ENCODE measurements at places on chromosomes 4 and X.
A peak's percentile ranks its signal among the peaks of the same experiment; 100 is the strongest.

DNA sequence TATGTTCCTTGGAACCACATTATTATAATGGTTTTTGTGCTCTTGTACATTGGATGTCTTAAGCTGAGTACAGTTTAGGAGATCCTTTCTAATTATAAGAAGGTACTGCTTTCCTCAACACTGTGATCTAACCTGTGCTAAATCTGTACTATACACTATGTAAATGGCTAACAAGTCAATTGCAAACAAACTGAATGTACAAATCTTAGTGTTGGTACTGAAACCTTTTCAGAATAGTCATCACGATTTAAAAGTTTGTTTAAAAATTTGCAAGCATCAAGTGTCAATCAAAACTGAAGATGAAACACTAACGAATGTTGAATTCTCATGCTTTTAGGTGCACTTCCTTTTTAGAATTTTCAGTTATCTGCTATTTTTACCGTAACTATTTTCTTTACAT, 2090.4 kb upstream of the TENM3 start:
- no peaks in the 10 kb centered on the region for H3K4me1 ChIP-seq
- no peak overlapping the region for H3K27ac ChIP-seq
- H3K27me3 ChIP-seq = no peaks in the 10 kb centered on the region
- H3K36me3 ChIP-seq = no peaks in the 10 kb centered on the region

DNA sequence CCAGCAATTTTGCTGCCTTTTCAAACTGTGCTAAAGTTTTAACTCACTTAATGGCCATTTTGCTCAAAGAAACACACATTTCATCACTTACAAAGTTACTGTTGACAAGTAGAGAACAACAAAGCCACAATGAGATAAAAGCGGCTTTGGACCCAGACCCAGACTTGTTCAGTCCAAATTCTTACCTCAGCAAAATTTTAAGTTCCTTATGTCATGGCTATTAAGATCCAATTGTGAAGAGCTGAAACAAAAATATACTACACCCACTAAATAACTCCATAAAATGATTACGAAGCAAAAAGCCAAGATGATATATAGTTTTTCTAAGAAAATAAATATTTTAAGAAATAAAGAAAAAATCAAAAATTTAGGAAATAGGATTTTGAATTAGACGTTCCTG, 137.0 kb upstream of the INPP4B start:
- no peaks in the 10 kb centered on the region for H3K27me3 ChIP-seq
- H3K4me3 ChIP-seq = no peak overlapping the region
- no peaks in the 10 kb centered on the region for H3K36me3 ChIP-seq
- no peak for DNase-seq
- H3K27ac ChIP-seq = no peak overlapping the region
- H3K4me1 ChIP-seq = peaks cover 3% of the 10 kb centered on the region

DNA sequence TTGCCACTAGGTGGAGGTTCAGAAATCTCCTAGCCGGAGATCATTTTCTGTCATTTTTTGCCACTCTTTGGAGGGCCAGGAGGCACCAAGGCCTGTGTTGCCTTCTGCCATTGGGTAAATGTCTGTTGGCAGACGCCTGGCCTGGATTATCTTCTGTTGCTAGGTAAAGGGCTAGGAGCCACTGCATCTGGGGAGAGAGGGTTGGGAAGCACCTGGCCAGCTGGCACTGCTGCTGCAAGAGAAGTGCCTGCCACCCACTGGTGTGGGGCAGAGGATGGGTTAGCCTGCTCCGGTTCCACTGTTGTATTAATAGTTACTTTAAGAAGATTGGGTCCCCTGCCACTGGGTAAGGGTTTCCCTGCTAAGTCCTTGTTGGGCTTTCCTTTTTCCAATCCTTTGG, 58.1 kb downstream of the AWAT2 start:
- no peaks in the 10 kb centered on the region for H3K27me3 ChIP-seq
- no peaks in the 10 kb centered on the region for H3K36me3 ChIP-seq
- no peak for DNase-seq
- no peak overlapping the region for H3K4me3 ChIP-seq
- H3K4me1 ChIP-seq = peaks cover 23% of the 10 kb centered on the region

DNA sequence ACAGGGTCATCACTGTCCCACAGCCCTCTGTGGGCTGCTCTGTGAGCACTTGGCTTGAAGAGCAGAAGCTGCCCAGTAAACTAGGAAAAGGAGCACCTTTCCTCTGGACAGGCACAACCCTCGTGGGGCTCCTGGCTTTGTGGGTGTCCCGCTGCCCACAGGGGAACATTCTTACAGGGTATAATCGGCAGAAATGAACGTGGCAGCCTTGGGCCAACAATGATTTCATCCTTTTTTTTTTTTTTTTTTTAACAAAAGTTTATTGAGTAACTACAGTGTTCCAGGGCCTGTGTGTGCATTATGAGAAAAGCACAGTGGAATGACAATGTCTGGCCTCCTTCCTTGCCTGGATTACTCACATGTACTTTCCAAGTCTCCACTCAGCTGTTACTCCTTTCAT, 197.2 kb downstream of the PDGFC start:
- peaks cover 56% of the 10 kb centered on the region for H3K4me1 ChIP-seq
- no peak for DNase-seq
- H3K4me3 ChIP-seq = no peak overlapping the region

DNA sequence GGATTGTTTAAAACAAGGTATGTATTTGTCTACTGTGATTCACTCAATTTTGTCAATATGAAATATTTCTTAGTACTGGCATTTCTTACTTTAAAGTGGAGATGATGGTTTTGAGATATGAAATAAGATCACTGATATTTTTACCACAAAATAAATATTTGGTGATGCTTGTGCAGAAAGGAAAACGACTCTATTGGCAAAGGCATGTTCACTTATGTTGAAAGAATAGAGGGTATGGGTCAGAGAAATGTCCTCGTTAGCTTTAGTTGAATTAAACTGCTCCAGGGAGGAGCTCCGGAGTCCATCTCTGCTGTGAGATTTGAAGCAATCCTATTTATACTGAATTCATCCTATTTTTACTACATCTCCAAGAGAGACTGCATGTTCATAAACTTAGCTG, 84.2 kb downstream of the SH3BGRL start:
- H3K4me1 ChIP-seq = no peaks in the 10 kb centered on the region
- DNase-seq = no peak
- no peaks in the 10 kb centered on the region for H3K27me3 ChIP-seq
- no peaks in the 10 kb centered on the region for H3K36me3 ChIP-seq

GRCh38 chr4:40247350-40247749, 50.5 kb downstream of the RHOH start:
- no peak for DNase-seq
- no peaks in the 10 kb centered on the region for H3K36me3 ChIP-seq
- H3K4me3 ChIP-seq = no peak overlapping the region
- no peak overlapping the region for H3K27ac ChIP-seq
- H3K27me3 ChIP-seq = peaks cover 20% of the 10 kb centered on the region

DNA sequence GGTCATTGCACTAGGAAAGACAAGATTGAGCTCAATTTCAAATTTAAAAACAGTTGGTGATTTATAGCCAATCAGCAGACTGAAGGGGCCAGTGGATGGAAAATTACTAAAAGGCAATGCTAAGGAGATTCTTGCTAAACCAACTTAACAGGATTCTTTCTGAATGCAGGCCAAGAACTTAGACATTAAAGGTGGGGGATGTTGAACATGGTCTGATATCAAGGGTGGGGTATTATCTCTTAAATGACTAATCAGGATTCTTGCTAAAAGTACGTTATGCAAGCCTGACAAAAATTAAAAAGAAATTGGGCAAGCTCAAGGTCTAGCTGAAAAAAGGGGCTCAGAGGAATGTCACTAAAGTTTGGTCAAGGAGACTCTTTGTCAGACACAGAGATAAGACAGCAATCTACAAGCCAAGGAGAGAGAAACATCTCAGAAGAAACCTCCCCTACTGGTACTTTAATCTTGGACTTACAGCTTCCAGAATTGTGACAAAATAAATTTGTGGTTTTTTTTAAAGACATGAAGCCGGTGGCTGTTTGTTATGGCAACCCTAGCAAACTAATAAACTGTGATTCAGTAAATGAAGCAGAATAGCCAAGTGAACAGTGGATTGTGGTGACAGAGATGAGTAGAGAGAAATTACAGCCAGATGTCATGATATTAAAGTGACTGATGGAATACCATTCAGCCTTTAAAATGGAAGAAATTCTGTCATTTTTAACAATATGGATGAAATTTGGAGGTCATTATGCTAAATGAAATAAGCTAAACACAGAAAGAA, 120.3 kb upstream of the KLHL4 start:
- no peak overlapping the region for H3K27ac ChIP-seq
- no peak for DNase-seq
- H3K36me3 ChIP-seq = no peaks in the 10 kb centered on the region
- H3K4me3 ChIP-seq = no peak overlapping the region
- no peaks in the 10 kb centered on the region for H3K27me3 ChIP-seq

- H3K27me3 ChIP-seq = no peaks in the 10 kb centered on the region
- peak overlapping the region; percentile 33 for H3K4me3 ChIP-seq
- peaks cover 16% of the 10 kb centered on the region for H3K4me1 ChIP-seq
- H3K36me3 ChIP-seq = no peaks in the 10 kb centered on the region
- peak overlapping the region; percentile 73 for H3K27ac ChIP-seq
Observed at GRCh38 chr4:123443401-123444289, 47.0 kb downstream of the SPRY1 start.

GRCh38 chr4:123659262-123659661, 262.7 kb downstream of the SPRY1 start:
- H3K4me1 ChIP-seq = no peaks in the 10 kb centered on the region
- DNase-seq = no peak
- no peak overlapping the region for H3K4me3 ChIP-seq
- no peak overlapping the region for H3K27ac ChIP-seq

GRCh38 chr4:7423391-7423790, 11.3 kb downstream of the PSAPL1 start:
- H3K4me1 ChIP-seq = no peaks in the 10 kb centered on the region
- no peaks in the 10 kb centered on the region for H3K36me3 ChIP-seq
- no peak overlapping the region for H3K27ac ChIP-seq
- no peak overlapping the region for H3K4me3 ChIP-seq
- peaks cover 12% of the 10 kb centered on the region for H3K27me3 ChIP-seq

DNA sequence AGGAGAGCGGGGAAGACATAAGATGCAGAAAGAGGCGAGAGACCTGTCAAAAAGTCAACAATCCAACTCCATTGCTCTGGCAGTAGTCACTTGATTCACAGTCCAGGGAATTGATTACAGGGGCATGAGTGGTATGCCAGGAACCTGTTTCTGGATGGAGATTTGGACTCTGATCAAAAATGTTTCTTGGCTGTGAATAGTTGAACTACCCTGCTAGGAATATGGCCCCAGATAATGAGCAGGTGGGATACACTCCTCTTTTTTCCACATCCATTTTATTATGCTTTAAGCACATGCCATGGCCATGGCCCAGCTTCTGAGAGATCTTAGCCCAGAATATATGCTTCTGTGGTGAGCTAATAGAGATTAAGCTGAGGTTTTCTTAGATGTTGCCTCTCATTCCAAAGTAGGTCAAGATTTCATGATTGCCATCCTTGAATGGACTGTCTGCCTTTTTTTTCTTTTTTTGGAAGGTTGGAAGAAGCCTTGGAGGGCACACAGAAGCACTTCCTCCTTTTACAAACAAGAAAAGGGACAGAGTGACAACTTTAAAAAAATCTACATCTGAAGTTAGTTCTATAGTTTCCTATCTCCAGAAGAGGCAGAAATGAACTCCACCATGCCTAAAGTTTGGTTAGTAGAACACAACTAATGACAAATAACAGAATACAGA, 121.9 kb downstream of the KIT start:
- peaks cover 56% of the 10 kb centered on the region for H3K4me1 ChIP-seq
- peak overlapping the region; percentile 56 for H3K27ac ChIP-seq
- no peak overlapping the region for H3K4me3 ChIP-seq
- no peaks in the 10 kb centered on the region for H3K36me3 ChIP-seq

- H3K4me1 ChIP-seq = peaks cover 6% of the 10 kb centered on the region
- H3K27me3 ChIP-seq = no peaks in the 10 kb centered on the region
- DNase-seq = no peak
- no peak overlapping the region for H3K27ac ChIP-seq
- H3K36me3 ChIP-seq = no peaks in the 10 kb centered on the region
Observed at GRCh38 chr4:112865443-112865842, 184.0 kb upstream of the ANK2 start.

GRCh38 chr4:17854036-17854435, 43.3 kb downstream of the NCAPG start:
- no peaks in the 10 kb centered on the region for H3K4me1 ChIP-seq
- H3K4me3 ChIP-seq = no peak overlapping the region
- H3K27me3 ChIP-seq = no peaks in the 10 kb centered on the region
- DNase-seq = no peak
- no peak overlapping the region for H3K27ac ChIP-seq
- H3K36me3 ChIP-seq = no peaks in the 10 kb centered on the region

GRCh38 chr4:166600264-166600663, 634.0 kb downstream of the SPOCK3 start:
- H3K4me3 ChIP-seq = no peak overlapping the region
- DNase-seq = no peak
- H3K27ac ChIP-seq = no peak overlapping the region
- no peaks in the 10 kb centered on the region for H3K4me1 ChIP-seq
- no peaks in the 10 kb centered on the region for H3K27me3 ChIP-seq
- no peaks in the 10 kb centered on the region for H3K36me3 ChIP-seq

DNA sequence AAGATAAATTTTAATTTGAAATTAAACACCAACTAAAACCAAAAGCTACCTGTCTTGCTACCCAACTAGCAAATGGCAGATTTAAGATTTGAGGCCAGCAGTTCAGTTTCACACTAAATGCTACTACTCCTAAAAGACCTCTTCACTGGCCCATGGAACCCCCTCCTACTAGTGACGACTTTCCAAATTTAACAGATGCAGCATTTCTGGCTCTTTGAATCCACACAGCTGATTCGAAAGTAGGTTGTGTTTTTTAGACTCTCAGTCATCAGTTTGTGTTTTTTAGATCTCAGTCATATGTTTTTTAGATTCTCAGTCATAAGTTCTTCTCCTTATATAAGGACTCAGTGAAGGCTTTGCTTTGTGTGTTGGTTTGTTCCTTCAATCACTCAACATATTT, 11.1 kb upstream of the CC2D2A start:
- no peaks in the 10 kb centered on the region for H3K36me3 ChIP-seq
- no peak overlapping the region for H3K4me3 ChIP-seq
- DNase-seq = no peak
- no peaks in the 10 kb centered on the region for H3K27me3 ChIP-seq
- H3K27ac ChIP-seq = no peak overlapping the region
- H3K4me1 ChIP-seq = peaks cover 19% of the 10 kb centered on the region

- no peaks in the 10 kb centered on the region for H3K36me3 ChIP-seq
- H3K27ac ChIP-seq = peak overlapping the region; percentile 87
- peaks cover 19% of the 10 kb centered on the region for H3K27me3 ChIP-seq
- peak overlapping the region; percentile 69 for H3K4me3 ChIP-seq
Observed at GRCh38 chrX:69504626-69505612, 793 bp downstream of the NALF2 start.

GRCh38 chrX:1453395-1453783, 680 bp upstream of the ASMTL start:
- peaks cover 22% of the 10 kb centered on the region for H3K4me1 ChIP-seq
- no peaks in the 10 kb centered on the region for H3K27me3 ChIP-seq
- peak overlapping the region; percentile 94 for H3K27ac ChIP-seq
- DNase-seq = no peak

- no peaks in the 10 kb centered on the region for H3K4me1 ChIP-seq
- H3K27ac ChIP-seq = no peak overlapping the region
- no peak for DNase-seq
- H3K27me3 ChIP-seq = no peaks in the 10 kb centered on the region
- no peaks in the 10 kb centered on the region for H3K36me3 ChIP-seq
- H3K4me3 ChIP-seq = no peak overlapping the region
Observed at GRCh38 chr4:159495515-159496236, 392.8 kb downstream of the RAPGEF2 start.

- no peaks in the 10 kb centered on the region for H3K4me1 ChIP-seq
- no peak for DNase-seq
- peaks cover 73% of the 10 kb centered on the region for H3K27me3 ChIP-seq
Observed at GRCh38 chr4:5933116-5933515, 40.2 kb upstream of the CRMP1 start.

All from left ventricle myocardium inferior (tissue), 1 donor.